Brain pericyte (primary cell): ENCODE measurements at places on chromosomes 1 and 21.
A peak's percentile ranks its signal among the peaks of the same experiment; 100 is the strongest.

GRCh38 chr1:45957684-45958083 is 154.3 kb downstream of the MAST2 start:
- DNase-seq = no peak

DNA sequence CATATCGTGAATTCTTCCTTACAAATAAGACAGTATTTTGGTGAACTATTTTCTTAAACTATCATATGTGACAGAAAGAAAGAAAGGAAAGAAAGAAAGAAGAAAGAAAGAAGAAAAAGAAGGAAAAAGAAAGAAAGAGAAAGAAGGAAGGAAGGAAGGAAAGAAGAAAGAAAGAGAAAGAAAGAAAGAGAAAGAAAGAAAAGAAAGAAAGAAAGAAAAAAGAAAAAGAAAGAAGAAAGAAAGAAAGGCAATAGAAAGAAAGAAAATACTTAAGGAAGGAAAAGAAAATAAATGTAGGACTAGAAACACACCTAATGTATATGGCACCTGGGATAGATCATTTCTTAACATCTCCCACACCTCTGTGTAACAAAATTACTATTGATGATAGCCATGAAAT is 120.4 kb downstream of the PLA2G4A start:
- no peak for DNase-seq

DNA sequence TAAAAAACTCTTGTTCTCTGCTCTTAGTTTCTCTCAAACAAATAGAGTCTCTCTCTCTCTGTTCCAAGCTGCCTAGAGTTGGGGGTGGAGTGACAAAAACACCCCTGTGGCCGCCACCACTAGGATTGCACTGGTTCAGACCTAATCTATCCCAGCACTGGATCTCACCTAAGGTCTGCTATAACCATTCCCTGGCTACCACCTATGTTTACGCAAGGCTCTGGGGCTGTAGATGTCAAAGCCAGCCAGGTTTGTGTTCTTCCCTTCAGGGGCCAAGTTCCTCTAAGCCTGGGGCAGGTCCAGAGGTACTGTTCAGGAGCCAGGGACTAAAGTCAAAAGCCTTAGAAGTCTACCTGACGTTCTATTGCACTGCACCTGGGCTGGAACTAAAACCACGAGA is 12.8 kb upstream of the CYP2J2 start:
- DNase-seq = no peak

GRCh38 chr1:167499664-167500101 is 18.6 kb downstream of the CD247 start:
- no peak for DNase-seq

GRCh38 chr1:156833603-156834002 is 17.0 kb upstream of the SH2D2A start:
- no peak for DNase-seq

DNA sequence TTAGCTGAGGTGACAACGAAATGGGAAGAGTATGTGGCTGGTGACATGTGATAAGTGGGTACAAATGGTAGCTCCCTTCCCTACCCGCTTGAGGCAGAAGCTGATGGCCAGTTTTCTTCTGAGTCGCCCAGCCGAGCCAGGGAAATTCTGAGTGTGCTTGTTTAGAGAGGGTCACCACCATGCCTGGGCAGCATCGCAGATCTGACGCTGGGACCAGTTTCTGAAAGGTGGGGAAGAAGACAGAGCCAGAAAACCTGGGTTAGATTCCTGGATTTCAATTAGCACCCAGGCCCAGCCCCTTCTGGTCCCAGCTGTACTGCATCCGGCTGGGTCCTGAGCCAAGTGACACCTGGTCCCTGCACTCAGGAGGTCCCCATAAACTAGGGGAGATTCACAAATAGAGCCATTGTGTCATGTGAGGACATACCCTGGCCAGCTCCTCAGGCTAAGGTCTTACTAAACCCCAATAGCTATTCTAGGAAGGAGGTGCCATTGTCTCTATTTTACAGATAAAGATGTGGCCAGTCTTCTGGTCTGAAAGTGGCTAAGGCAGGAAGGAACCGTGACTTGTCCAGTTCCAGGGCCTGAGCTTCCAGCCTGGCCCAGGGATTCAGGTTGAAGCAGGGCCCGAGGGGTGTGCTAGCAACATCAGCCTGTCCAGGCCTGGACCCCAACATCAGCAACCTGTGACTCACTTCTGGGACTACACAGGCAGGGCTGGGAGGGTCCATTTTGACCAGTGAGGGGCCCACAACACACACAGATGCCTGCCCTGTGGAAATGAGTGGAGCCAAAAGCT is 1.7 kb upstream of the TMEM61 start:
- no peak for DNase-seq

DNA sequence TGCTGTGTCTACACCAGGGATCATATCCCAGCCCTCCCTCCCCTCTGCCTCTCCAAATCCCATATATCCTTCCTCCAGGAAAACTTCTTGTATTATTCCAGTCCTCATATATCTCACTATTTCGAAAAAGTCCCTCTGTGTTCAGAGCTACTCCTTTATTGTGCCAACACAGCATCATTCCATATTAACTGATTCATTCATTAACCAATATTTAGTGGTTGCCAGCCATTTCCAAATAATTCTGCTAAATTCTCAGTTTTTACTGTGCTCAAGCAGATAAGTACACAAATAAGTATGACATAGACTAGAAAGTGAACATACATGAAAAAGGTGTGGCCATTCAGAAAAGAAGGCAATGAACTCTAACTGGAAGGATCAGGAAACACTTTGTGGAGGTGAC is 241.6 kb upstream of the DUSP10 start:
- DNase-seq = no peak

DNA sequence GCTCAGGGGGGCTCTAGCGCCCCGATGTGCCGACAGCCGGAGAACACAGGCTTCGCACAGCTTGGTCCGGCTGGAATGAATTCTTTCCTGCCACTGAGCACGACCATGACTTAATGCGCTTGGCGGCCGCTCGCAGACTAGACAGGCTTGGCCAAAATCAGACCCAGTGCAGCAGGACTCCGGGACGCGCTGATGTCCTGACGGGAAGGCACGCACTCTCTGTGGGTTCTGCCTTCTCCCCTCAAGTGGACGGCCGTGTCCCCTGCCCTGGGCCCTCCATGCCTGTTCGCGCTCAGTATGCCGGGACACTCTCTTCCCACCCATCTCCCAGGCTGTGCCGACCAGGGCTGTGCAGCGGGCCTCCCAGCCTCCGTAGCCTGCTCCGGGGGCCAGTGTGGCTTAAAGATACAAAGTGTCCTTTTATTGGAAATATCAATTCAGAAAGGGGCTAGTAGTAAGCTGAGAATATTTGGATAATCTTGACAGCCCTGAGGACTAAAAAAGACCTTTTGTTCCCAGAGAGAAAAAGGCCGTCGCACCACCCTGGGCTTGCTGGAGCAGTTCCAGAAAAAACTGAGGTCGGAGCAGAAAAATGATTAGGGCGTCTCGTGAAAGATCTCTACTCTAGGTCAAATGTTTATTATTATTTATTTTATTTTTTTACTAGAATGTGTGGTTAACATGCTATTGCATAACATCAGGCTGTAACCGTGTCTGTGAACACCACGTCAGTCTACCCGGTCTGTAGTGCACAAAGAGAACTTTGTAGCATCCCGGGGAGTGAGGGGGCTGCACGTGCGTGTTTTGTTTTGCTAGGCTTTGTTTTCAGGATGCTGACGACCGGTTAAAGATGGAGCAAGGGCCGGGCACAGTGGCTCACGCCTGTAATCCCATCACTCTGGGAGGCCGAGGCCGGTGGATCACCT is 88.1 kb upstream of the ARHGEF16 start:
- peak; percentile 65 for DNase-seq

GRCh38 chr1:4046836-4047461 is 146.9 kb upstream of the C1orf174 start:
- DNase-seq = no peak

DNA sequence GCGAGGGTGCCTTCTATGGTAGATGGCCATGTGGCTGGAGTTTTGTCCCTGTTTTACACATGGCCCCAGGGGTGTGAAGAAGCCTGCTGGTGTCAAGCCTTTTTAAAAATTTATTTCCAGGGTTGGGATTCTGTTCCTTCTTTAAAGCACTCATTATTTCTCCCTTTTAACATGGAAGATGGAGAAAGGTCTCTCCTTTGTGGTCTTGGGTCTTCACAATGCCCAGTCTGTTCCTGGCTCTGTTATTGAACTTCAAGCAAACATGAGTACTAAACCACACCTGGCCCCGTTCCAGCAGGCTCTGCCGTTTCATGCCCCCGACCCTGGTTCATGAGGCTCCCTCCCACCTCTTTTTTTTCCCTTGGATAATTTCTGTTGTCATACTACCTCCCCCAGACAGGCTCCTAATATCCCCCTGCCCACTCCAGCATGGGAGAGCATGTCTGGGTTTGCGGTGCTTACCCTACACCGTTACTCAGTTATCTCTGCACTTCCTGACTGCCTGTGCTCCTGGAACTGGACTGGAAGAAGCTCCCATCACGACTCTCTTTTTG is 121.2 kb upstream of the KIAA0040 start:
- DNase-seq = no peak

DNA sequence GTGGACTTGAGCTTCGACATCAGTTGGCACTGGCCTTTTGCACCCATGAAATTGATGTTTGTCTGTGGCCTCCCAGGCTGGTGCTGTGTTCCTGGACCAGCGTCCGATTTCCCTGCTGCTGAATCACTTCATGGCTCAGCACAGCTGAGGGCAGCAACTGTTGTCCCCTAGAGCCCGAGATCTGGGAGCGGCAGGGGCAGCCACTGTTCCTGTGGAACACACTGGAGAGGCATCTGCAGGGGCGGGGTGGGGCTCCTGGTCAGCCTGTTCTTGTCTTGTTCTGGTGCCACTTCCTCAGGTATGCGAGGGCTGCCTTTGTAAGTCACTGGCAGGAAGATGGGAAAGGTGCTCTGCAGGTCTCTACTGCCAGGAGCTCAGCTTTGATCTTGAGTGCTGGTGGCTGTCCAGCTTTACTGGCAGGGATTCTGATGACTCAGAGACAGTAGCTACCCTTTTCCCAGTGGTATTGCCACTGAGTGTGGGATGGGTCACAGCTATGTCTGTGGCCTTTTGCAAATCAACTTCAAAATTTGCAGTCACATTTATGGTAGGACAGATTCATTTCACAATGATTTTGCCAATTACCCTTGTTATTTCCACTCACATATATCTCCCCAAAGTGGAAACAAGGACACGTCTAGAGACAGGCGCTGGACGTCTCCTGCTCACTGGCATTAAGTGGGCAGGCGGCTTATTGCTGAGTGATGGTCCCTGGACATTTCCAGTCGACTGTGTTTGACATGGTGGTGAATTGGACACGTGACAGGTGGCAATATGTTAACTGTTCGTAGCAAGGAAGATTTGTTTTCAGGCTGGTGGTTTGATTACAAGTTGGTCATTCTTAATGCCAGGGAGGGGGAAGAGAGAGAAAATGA is 15.3 kb downstream of the AGPAT3 start:
- no peak for DNase-seq

GRCh38 chr1:2882966-2883696 is 81.6 kb upstream of the TTC34 start:
- DNase-seq = no peak

GRCh38 chr1:15386164-15386749 is 23.4 kb upstream of the EFHD2 start:
- DNase-seq = no peak

DNA sequence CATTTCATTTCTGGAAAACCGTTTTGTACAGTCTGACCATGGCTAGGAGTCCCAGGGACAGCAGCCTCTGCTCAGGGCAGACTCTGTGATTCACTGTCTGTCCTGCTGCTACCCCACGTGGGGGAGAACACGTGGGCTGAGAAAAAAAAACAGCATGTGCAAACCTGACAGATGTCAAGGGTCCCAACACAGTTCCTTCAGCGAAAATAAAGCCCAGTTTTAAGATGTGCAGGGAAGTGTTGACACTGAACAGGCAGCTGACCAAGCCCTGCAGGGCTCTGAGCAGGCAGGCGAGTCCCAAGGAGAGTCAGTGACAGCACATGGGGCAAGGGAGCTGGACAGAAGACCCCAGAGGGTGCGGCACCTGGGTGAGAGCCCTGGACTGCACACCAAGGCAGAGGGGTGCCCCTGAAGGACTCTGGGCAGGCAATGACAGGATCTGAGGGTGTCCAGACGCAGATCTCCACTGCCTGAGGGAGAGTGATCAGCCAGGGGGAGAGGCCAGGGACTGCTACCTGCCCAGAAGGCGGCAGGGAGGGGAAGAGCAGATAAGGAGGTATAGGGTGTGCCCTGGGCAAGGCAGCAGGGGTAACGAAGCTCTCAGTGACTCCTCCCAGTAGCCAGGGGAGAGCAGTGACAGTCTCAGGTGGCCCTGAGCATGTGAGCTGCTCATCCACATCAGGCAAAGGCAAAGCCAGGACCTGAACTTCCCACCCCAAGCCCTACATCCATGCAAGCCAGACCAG is 5.1 kb upstream of the SPATC1L start:
- DNase-seq = no peak

DNA sequence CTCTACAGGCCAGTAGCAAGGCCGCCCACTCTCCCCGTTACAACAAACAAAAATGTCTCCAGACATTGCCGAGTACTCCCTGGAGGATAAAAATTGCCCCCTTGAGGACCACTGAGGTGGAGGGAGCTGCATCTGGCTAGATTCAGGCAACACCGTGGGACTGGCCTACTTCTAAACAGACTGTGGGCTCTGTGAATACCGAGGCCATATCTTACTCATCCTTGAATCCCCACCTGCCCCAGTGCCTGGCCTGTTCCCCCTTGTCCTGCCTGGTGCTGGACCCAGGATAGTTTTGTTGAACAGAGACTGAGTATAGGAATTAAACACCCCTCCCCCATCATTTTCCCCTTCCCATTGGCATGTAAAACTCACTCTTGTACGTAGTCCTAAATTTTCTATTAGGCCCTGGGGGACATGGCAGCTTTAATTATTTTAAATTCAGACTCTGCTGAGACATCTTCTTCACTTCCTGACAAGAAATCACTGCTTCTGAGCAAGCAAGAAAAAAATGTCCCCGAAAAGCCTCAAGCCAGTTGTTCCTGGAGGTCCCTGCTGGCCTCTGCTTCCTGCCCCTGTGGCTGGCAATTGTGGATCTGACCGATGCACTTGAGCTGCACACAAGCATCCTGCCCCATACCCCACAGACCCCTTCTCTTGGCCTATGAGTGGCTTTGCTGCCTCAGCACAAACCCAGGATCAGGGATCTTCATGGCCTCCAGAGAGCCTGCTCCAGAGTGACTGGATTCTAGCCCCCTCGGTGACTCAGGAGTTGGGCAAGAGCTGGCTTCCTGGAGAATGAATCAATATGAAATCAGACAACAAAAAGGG is 111.0 kb downstream of the ACTL8 start:
- no peak for DNase-seq

DNA sequence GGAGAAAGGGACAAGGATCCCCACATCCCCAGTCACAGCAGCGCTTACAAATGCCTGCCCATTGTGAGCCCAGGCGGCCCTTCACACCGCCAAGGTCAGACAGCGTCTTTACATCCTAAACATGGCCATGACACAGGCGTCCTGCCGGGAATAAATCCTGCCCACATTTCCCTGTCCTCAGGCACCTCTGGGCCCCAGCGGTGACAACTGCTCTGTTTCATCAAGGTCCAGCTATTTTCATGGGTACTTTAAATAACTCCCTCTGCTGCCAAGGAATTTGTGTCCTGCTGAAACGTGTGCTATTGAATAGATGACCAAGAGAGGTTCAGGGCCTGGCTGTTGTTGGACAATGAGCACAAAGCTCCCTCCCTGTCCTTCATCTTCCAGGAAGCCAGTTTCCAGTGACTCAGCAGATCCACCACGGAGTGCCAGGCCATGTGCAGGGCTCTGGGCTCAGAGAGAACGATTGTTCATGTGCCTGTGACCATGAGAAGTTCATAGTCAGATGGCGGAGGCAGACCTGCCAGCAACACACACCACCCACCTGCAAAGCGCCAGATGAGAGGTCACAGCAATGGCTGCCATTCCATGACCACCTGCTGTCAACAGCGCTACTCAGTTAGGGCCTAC is 195.8 kb downstream of the MATN1 start:
- DNase-seq = no peak
